Astrocyte of the hippocampus (primary cell): ENCODE measurements at places on chromosomes 13 and 19.

GRCh38 chr13:40589285-40590109 lies 76.9 kb downstream of the FOXO1 start:
- DNase-seq = peak; percentile 27

GRCh38 chr13:27712421-27712820 lies 79.9 kb upstream of the GSX1 start:
- DNase-seq = no peak

DNA sequence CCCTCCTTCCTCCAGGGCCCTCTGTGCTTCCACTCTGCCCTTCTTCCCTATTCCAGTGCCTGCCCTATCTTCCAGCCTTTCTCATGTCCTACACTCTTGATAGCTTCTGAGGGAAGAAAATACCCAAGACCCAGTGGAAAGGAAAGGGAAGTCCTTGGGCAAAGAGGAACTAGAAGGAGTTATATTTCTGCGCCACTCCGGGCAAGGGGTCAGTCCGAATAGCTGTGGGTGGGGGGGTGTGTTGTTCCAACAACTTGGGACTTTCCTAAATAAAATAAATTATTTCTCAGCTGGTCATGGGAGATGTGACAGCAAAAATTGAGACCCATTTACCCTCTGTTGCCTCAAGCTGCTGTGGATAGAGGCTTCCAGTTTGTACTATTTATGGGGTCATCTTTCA lies 23.2 kb downstream of the CABP5 start:
- DNase-seq = no peak

DNA sequence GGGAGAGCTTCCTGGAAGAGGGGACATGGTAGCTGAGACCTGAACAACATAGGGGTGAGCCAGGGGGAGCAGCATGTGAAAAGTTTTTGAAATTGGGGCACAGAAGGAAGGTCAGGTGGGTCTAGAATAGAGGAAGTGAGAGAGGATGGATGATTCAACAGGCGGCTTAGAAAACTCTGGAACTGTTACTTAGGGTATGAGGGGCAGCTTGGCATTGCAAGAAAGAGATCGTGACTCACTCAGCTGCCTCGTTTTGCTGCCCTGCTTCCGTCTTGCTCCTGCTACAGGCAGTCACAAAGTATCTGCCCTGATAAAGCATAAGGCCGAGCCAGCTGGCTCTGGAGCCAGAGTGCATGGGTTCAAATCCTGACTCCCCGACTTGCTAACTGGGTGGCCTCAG lies 1.3 kb upstream of the CEACAM20 start:
- peak; percentile 26 for DNase-seq

- DNase-seq = peak; percentile 52
These were observed 10.2 kb upstream of the ANKRD10 start for GRCh38 chr13:110925023-110925612.

GRCh38 chr13:36630181-36630803 lies 43.5 kb upstream of the SERTM1 start:
- DNase-seq = no peak

- no peak for DNase-seq
These were observed 60.0 kb downstream of the TEX29 start for GRCh38 chr13:111380431-111380830.

- DNase-seq = peak; percentile 62
These were observed 5.7 kb upstream of the CDC42EP5 start for GRCh38 chr19:54478677-54479266.

DNA sequence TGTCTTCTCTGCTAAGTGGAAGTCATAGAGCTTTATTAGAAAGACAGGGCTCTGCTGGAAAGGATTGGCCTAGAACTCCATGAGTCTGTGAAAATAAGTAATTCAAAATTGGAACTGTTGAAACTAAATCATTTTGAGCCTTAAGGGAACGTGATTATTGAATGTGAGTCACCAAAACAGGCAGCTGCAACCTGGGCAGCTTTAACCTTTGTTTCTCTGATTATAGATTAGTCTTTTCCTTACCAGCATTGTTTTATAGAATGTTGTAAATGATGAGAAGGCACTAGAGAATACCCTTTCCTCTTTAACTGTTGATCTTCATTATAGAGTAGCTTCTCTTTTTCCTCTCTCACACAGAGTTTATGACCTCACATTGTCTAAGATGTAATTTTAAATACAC lies 638.8 kb upstream of the SLITRK6 start:
- DNase-seq = peak; percentile 2

DNA sequence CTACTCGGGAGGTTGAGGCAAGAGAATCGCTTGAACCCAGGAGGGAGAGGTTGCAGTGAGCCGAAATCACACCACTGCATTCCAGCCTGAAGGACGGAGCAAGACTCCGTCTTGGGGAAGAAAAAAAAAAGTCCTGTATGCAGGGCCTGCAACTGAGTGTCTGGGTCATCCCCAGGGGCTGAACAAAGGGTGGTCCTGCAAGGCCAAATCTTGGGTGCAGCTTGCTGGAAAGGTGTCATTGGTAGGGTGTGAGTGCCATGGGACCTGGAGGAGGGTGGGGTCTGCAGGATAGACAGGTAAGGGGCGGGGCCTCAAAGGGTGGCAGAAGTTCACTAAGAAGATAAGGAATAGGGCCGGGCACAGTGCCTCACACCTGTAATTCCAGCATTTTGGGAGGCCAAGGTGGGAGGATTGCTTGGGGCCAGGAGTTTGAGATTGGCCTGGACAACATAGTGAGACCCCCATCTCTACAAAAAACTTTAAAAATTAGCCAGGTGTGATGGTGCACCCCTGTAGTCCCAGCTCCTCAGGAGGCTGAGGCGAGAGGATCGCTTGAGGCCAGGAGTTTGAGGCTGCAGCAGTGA lies 31.5 kb downstream of the ZSWIM4 start:
- no peak for DNase-seq

DNA sequence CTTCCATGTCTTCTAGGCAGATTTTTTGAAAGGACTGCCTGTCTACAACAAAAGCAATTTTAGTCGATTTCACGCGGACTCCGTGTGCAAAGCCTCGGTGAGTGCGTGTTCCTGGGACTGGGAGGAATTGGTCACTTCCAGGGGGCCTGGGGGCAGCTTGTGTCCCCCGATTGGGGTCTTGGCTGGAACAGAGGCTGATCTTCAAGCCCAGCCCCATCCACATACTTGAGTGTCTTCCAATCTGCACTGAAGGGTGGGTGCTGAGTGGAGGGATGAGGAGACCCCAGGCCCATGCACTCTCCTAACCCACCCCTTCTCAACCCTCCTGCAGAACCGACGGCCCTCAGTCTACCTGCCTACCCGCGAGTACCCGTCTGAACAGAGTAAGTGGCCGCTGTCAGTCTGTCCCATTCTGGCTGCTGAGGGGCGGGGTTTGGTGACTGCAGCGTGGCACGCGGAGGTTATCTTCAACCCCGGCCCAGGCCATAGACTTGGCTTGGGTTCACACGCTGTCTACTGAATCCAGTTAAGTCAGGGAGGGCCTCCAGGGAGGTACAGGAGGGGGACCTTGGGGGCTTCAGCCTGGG lies 4.7 kb downstream of the DDA1 start:
- DNase-seq = peak; percentile 0

DNA sequence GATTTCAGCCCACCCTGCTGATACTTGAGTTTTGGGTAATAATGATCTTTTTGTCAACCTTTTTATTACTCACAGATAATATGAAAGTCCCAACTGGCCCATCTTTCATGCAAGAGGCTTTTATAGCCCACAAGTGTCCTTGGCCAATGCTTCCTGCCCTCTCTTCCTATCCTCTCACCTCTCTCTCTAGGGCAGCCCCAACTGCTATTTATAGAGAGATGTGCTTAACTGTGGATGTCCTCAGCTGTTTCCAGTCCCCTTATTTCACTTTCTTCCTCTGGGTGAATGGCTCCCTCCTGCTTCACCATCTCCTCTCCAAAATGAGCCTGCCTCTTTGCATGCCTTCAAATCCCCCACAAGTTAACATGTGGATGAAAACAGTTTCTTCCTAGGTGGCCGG lies 27.4 kb downstream of the ARHGEF7 start:
- DNase-seq = no peak

- DNase-seq = no peak
These were observed 13.7 kb downstream of the EPHX3 start for GRCh38 chr19:15218501-15218900.

DNA sequence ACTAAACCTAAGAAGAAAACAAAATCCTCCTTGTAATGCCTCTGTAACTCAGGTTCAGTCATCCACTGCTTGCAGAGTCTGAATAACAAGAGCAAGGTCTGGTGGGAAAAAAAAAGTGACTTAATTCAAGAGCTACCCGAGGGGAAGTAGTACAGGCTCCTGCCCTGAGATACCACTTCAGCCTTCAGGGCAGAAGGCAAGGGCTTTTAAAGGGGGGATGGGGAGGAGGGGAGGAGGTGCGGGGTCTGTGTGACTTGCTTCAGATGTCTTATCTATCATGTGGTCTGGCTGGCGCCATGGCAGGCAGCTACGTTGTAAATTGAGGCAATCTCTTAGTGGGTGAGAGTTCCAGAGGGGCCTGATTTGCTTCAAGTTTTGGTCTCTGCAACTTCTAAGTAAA lies 66.7 kb downstream of the LRRC63 start:
- no peak for DNase-seq

- DNase-seq = peak; percentile 47
These were observed 154.4 kb downstream of the GGACT start for GRCh38 chr13:100434010-100434763.

DNA sequence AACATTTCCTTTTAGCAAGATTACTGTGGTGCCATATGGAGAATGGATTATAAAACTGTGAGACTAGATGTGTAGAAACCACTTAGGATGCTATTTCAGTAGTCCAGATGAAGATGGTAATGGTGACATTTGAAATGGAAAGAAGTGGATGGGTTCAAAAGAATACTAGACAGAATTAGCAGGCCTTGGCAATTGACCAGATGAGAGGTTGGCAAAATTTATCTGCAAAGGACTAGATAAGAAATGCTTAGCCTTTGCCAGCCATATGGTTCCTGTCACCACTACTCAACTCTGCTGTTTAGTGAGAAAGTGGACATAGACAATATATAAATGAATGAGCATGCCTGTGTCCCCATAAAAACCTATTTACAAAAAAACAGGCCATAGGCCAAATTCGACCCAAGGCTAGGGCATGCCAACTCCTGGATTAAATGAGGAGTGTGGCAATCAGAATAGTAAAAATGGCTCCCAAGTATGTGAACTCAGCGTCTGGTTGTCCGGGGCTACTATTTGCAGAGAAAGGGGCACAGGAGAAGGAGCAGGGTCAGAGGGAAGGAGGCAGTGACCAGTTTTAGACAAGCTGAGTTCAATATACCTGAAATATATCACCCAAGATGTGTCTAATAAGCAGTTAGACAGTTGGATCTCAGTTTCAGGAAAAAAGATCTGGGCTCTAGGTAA lies 98.4 kb downstream of the ENOX1 start:
- DNase-seq = no peak

GRCh38 chr19:44809577-44810233 lies 802 bp downstream of the BCAM start:
- no peak for DNase-seq

DNA sequence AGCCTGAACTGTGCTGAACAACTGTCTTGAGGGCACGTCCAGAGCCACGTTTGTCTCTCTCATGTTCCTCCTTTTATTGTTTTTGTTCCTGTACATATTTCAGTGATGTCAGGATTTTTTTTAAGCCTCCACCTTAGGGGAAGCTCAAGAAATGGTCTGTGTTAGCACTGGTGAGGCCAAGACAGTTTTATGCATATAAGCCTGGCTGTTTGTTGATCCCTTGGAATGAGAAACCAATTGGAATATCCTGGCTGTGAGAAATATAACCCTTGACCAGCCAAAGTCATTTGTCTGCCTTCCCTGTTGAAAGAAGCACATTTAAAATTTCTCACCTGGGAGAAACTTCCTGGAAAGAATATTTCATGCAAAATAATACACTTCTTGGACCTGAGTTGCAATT lies 115.8 kb downstream of the DNAJC15 start:
- DNase-seq = no peak

DNA sequence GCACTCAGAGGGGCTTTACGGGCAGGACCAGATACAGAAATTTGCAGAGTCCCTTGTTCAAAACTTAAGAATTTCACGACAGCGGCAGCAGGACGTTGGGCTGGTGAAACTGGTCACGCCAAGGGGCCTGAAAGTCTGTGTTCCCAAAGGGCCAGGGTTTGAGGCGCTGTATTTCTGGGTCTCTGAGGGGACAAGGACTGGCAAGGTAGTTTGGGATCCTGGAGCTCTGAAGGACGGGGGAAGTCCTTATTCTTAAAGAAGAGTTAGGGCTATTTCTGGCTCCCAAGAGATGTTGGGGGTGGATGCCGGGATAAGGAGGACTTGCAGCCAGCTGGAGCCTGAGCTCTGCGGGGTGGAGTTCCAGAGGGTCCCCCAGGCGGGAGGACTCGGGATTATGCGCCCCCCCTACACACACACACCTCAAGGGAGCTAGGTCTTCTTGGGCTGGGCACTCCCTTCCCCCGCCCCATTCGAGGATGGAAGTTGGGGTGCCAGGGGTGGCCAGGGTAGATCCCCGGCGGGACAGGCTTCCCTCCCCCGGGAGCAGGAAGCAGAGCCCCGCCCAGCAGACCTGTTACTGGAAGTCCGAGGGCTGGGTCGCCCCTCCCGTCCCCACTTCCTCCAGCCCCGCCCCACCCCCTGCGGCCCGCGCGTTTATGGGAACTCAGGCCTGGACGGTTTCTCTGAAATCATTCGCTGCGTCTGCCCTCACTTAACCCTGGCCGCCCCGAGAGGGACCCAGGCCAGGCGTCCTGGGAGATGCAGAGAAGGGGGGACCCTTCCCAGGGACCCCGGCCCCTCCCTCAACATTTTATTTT lies 5.6 kb downstream of the BCL3 start:
- peak; percentile 83 for DNase-seq

DNA sequence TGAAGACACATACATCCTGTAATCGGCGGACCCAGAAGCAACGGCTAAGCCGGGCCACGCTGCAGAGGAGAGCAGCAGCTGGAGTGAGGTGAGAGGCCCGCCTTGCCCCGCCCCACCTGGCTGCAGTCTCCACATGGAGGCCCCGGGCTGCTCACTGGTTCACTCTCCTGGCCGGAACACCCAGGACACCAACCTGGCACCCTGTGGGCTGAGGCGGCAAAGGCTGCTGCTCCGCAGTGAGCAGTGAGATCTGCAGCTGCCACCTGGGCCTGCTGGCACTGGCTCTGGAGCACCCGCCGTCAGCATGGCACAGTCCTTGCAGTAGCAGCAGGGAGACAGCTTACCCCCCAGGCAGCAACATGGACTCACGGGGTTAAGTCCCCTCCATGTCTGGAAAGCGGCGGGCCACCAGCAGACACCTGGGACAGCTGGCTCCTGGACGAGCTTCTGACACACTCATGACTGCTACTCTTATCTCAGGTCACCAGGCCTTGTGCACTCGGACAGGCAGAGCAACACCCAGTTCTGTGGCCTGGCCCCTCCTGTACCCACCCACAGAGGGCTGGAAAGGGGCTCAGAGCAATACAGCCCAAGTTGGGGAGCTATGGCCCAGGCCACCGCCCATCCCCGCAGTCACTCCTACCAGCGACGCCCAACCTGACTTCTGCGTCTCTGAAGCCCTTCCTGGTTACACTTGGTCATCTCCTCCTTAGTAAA lies 13.2 kb upstream of the KPTN start:
- DNase-seq = no peak

GRCh38 chr13:110400786-110401533 lies 93.9 kb downstream of the COL4A2 start:
- no peak for DNase-seq

DNA sequence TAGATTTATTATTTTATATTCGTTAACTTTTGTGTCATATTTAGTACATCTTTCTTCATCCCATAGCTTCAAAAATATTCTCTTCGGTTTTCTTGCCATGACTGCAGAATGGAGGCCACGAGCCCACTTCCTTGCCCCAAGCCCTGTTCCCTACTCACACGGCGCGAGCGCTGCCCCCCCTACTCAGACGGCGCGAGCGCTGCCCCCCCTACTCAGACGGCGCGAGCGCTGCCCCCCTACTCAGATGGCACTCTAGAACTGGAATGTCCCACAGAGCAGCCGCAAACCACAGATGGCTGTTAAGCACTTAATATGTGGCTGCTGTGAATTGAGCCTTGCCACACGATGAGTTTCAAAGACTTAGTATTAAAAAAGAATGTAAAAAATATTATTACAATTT lies 102.2 kb upstream of the PEG3 start:
- DNase-seq = peak; percentile 21
